ENCODE measurements at places on chromosomes 16 and 17.

GRCh38 chr16:53600126-53600525 is 97.1 kb upstream of the AKTIP start:
- DNase-seq, result peak; percentile 4

DNA sequence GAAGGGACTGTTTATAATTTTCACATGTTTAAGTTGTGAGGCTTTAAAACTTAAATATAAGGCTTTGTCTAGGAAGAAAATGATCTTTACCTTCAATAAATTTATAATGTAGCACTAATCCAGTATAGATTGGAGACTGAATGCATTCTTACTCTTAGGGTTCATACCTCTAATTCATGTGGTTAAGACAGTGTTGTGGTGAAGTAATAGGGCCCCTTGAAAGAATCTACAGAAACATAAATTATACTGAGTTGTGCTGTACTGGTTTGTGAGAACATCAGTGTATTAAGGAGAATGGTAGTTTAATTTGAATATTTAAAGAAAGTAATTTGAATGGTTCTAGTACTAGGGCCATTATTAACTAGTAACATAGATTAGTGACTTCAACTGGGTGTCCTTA is 13.7 kb downstream of the HAPSTR1 start:
- peak; percentile 43 for DNase-seq

GRCh38 chr17:29331075-29331707 is 37.2 kb upstream of the NUFIP2 start:
- DNase-seq, result no peak

DNA sequence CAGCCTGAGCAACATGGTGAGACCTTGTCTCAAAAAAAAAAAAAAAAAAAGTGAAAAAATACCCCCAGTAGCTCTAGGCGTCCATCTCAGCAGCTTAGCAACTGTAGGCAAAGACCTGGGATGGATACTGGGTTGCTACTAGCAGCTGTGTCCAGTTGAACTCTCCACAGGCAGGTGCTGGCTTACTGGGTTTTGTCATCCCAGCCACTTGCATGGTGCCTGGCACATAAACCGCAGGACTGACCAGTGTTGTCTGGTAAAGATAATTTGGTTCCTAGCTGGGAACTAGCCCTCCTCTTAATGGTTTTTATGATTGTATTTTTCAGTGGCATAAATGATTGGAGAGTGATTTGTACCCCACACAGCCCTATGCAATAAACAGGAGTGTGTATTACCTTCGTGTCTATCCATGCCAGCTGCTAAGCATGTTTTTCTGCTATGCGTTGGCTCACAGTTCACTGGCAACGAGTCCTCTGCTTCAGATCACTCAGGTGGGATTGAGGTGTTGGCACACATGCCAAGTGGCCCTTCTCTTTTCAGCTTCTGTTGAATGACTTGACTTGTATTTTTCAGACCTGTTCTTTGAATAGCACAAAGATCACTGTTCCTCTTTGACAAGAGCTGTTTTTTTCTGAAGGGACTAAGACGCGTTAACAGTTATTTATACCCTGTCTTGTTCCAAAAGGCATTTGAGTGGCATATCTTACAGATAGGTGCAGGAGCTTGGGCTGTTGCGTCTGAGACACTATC is 352.9 kb downstream of the SNX29 start:
- no peak for DNase-seq

- DNase-seq, result peak; percentile 60
These were observed 22.7 kb upstream of the GPRC5B start for GRCh38 chr16:19907161-19907992.

GRCh38 chr16:87918338-87918737 is 18.0 kb downstream of the CA5A start:
- no peak for DNase-seq

GRCh38 chr17:1742371-1743087 is at the start of gene SERPINF2:
SERPINF2 (plus strand) TSS chr17:1742871; CDS start chr17:1744996, 2,125 bp downstream.
- no peak for DNase-seq

- DNase-seq, result peak; percentile 54
These were observed 9.7 kb downstream of the KAT7 start for GRCh38 chr17:49798182-49798581.

GRCh38 chr17:17398943-17399926 is 77.6 kb upstream of the MED9 start:
- no peak for DNase-seq

DNA sequence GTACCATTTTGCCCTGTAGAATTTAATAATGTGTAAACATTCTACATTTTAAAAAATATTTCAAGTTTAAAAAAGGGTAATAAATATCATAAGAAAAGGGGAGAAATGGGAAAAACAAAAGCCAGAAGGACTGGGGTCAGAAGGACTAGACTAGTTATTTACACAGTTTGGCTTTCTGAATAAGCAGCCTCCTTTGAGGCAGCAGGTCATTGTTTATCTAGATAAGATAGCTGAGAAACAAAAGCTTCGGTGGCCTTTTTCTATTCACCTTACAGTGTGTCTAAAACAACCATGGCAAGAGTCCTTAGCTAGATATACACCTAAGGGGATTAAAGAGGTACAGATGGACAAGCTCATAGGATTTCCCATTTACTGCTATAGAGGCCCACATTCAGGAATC is 396.5 kb upstream of the PMFBP1 start:
- DNase-seq, result no peak

DNA sequence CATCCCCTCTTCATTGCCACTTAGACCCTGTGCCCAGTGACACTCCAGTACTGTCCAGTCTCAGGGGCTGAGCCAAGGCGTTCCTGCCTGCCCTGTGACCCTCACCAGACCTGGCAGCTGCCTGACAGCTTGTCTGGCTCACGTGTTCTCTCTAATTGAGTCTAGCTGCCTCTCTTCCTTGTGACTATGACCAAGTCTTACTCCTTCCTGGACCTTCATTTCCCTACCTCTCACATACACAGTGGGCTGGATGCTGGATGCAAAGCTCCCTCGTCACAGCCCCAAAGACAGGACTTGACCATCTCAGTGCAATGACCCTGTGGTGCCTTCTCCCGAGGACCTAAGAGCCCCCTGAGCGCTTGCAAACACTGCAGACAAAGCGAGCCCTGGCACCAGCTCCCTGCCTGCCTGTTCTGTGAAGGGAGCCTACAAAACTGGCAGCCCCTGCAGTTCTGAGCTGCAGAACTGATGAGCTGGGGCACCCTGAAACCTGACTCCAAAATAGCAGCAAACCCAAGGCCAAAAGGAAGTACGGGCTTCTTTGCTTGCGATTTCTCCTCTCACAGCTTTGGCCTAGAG is 1.7 kb downstream of the DEXI start:
- peak; percentile 58 for DNase-seq

DNA sequence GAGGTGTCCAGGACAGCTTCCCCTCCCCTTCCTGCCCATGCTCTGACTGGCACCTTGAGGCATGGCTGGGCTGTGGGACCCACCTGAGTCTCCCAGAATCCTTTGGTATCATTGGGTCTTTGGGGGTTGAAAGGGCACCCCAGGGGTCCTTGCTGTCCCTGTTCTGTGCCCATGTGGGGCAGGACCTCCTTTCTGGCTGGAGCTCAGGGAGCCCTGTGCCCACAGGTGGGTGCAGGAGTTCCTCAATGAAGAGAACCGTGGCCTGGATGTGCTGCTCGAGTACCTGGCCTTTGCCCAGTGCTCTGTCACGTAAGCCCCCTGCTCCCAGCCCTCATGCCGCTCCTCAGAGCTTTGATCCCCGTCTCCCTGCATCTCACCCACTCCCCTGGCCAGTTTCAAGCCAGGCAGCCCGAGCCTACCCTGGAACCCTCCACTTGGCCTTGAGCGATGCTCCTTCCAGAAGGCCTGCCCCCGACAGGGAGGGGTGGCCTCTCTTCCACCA is 11.8 kb downstream of the FMNL1 start:
- DNase-seq, result no peak

- no peak for DNase-seq
These were observed 16.2 kb downstream of the GSE1 start for GRCh38 chr16:85629326-85629725.

DNA sequence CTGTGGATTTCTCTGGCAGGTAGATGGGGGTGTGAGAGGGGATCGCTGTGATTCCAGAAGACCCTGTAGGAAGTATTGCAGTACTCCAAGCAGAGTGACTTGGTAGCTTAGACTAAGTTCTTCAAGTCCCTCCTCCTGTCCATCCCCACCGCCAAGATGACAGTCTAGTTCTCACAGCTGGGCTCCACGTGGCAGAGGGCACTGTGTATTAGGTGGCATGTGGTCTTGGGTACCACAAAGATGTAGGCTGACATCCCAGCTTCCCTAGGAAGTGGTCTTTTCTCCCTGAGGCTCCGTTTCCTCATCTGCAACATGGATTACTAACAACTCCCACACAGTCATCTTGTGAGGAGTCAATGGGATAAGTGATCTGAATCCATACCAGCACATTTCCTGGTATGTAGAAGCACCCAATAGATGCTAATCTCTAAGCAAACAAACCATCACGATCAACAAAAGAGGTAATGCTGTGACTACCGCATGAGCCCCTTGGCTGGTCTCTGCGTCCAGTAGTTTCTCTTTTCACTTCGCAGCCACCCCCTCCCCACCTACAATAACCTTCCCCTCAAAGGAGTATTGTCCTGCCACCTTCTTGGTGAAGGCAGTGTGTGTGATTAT is 349.1 kb upstream of the EEF2KMT start:
- DNase-seq, result no peak

DNA sequence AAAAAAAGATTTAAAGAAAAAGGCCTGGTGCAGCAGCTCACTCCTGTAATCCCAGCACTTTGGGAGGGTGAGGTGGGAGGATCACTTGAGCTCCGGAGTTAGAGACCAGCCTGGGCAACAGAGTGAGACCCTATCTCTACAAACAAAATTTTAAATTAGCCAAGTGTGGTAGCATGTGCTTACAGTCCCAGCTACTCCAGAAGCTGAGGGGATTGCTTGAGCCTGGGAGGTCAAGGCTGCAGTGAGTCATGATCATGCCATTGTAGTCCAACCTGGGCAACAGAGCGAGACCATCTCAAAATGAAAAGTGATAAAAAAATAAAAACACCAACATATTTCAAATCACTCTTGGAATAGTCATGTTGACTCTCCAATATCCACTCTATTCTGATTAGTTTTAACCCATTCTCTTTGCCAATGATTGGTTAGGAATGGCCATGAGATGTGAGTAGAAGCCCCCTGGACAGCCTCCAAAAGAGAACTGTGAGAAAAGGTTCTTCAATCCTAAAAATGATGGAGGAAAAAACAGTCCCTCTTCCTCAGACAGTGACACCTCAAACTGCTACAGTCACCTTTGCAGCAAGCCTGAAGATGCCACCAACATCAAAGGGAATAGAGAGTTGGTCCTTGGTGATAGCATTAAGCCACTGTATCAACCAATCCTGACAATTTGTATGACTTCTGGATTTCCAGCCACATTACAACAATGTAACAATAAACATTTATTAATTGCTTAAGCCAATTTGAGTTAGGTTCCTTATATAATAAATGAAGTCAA is 2.9 kb upstream of the KANSL1 start:
- no peak for DNase-seq

GRCh38 chr17:28643983-28644786 is 773 bp downstream of the BLTP2 start:
- peak; percentile 62 for DNase-seq

DNA sequence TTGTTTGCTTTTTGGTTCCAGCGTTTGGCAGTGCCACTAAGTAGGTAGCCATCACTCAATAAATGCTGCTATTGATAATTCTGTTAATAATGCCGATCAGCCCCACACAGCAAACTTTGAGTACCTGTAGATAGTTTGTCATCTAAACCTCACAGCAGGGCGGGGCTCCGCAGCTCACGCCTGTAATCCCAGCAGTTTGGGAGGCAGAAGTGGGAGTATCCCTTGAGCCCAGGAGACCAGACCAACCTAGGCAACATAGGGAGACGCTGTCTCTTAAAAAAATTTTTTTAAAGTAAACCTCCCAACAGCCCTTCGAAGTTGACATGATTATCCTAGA is 1.6 kb downstream of the BFAR start:
- DNase-seq, result no peak

- DNase-seq, result peak; percentile 21
These were observed 106.2 kb downstream of the XYLT1 start for GRCh38 chr16:17364319-17365210.

GRCh38 chr16:88842308-88842756 is 14.4 kb downstream of the GALNS start:
- no peak for DNase-seq

DNA sequence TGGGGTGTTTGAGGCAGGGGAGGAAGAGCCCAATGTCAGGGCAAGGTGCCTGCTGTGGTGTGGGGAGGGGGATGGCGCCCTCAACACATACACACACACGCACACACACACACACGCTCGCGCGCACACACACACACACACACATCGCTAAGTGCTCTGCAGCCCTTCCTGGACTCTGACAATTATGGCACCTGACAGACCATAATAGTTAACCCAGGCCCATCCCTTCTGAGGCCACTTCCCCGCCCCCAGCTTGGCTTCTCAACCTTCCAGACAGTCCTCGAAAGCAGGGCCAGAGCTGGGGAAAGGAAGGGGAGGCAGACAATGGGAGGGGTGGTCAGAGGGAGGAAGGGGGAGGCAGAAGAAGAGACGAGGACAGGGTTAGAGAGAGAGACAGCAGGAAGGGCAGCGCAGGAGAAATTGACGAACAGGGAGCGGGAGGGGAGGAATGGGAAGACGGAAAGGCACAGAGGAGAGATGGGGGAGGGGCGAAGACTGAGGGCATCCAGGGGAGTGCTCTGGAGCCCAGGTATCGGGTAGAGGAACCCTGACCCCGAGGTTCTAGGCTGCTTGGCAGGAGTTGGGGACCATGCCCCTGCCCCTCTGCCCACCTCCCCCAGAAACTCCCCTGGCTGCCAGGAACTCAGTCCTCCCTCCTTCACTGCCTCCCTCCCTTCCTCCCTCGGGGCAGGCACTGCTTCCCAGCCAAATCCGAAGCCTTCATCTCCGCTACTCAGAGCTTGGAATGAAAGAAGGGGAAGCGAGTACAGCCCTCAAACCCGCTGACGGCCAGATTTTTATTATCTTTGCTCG is 4.0 kb downstream of the SRCIN1 start:
- no peak for DNase-seq

DNA sequence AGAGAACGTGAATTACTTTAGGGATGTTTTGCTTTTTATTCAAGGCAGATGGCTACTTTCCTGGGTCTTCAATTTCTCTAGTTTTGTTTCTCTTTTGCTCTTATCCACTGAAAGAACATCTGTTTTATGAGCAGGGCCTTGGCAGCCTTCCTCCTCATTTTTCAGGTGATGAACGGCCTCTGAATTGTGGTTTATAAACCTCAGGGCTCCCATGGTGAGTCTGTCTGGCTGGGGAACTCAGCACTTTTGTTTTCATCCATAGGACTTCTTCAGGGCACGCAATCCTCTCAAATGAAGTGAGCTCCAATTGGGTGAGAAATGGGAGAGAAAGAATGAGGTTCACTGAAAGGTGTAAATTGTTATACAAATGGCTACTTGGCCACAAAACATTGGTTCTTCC is 186.4 kb upstream of the ERCC4 start:
- DNase-seq, result no peak

All from iris pigment epithelial cell (primary cell).